Sigmoid colon (tissue), 7 donors: ENCODE measurements at places on chromosomes 6 and 20. TPM values are rescaled to one million over a fixed set of nuclear protein-coding genes. Genes with fewer than 3 reads are reported as not detected.

TGM2 gene
- total RNA-seq, result 101 TPM

CCN6 gene
- not detected for total RNA-seq

KIF6 gene
- 0.55 TPM for total RNA-seq

TLDC2 gene
- total RNA-seq, result 0.36 TPM

TTPAL gene
- 7.2 TPM for total RNA-seq

CST2 gene
- total RNA-seq, result not detected

TMC2 gene
- not detected for total RNA-seq

POU5F1 gene
- 0.16 TPM for total RNA-seq

DNA sequence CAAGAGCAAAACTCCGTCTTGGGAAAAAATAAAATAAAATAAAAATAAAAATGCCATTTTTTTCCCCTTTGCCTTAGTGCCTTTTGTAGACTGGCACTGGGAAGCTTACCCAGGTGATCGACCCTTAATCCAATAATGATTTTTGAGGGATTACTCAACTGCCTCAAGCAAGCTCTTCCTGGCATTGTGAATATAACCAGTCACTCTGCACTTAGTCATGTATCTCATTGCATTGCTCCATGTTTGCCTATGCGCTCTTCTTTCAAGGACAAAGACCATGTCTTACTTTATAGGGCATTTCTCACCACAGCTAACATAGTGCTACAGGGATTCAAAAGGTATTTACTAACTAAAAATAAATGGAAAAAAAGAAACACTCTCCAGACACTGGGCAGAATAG is 13.0 kb downstream of the GFOD1 start:
- H3K36me3 ChIP-seq, result no peaks in the 10 kb centered on the region
- H3K4me1 ChIP-seq, result peaks cover 7% of the 10 kb centered on the region
- no peak for DNase-seq
- H3K27ac ChIP-seq, result no peak overlapping the region
- H3K4me3 ChIP-seq, result no peak overlapping the region
- no peaks in the 10 kb centered on the region for H3K27me3 ChIP-seq

DNA sequence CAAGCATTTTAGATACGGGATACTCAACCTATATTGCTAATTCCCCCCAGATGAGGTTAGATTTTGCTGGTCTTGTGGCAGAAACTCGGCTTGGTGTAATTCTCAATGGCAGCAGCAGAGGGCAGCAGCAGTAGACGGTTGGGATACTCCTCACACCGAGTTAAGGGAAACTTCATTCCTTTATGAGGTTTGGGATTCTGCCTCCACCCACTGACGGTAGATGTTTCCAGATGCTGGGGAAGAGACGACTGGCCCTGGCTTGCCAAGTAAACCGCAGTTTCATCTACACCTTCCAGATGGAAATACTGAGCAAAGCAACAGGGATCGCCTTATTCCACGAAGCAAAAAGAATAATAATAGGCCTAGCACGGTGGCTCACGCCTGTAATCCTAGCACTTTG is 8.2 kb upstream of the TBC1D7 start:
- no peaks in the 10 kb centered on the region for H3K36me3 ChIP-seq
- H3K4me3 ChIP-seq, result no peak overlapping the region
- no peaks in the 10 kb centered on the region for H3K27me3 ChIP-seq
- no peaks in the 10 kb centered on the region for H3K4me1 ChIP-seq

DNA sequence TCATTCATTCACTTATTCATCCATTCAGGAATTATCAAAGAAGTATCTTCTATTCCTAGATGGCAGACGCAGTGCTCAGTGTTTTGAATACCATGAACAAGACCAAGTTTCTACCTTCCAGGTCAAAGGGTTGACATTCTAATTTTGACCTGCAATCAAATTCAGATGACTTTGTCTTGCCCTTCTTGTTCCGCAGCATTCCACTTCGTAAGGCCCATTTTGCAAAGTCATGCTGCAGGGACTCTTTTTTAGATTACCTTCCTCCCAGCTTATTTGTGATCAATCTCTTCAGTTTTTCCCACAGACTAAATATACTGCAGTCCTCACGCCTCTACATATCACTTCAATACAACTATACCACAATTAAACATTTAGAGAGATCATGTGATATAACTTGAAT is 7.1 kb upstream of the TAAR1 start:
- H3K27ac ChIP-seq, result no peak overlapping the region
- H3K4me3 ChIP-seq, result no peak overlapping the region

- DNase-seq, result no peak
- H3K27ac ChIP-seq, result no peak overlapping the region
- H3K4me1 ChIP-seq, result no peaks in the 10 kb centered on the region
- no peaks in the 10 kb centered on the region for H3K36me3 ChIP-seq
- H3K4me3 ChIP-seq, result no peak overlapping the region
- no peaks in the 10 kb centered on the region for H3K27me3 ChIP-seq
Measured at GRCh38 chr20:16712511-16712947, 17.3 kb upstream of the SNRPB2 start.

DNA sequence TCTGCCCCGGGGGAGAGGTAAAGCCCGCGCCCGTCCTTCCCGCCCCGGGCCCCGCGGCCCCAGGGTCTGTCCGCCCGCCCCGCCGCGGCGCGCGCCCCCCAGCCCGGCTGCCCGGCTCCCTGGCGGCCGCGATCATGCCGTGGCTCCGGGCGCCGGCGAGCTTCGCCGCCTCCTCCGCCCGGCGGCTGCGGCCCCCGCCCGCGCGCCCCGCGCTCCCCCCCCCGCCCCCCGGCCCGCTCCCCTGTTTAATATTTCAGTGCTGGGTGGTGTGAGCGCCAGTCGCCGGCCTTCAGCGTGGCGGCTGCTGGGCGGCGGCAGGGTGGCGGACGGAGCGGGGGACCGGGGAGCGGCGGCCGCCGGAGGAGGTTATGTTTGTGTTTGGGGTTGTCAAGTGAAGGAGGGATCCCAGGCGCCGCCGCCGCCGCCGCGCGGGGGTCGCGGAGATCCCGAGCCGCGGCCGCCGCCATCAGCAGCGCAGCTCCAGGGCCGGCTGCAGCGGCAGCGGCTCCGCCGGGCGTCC is at the start of gene HIVEP1:
HIVEP1 (plus strand) TSS at position 275 of the 520 bp plus-strand sequence. CDS start 3,317 bp downstream, outside the sequence.
- H3K4me3 ChIP-seq, result peak within 1 kb of the TSS; percentile 74
- peaks cover 7% of the 10 kb centered on the region for H3K36me3 ChIP-seq
- DNase-seq, result peak; percentile 71
- no peaks in the 10 kb centered on the region for H3K27me3 ChIP-seq

DNA sequence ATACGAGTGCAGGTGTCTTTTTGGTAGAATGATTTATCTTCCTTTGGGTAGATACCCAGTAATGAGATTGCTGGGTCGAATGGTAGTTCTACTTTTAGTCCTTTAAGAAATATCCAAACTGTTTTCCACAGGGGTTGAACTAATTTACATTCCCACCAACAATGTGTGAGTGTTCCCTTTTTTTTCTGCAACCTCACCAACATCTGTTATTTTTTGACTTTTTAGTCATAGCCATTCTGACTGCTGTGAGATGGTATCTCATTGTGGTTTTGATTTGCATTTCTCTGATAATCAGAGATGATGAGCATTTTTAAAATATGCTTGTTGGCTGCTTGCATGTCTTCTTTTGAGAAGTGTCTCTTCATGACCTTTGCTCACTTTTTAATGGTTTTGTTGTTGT is 1.9 kb upstream of the ZNF831 start:
- H3K4me3 ChIP-seq, result no peak overlapping the region
- H3K4me1 ChIP-seq, result no peaks in the 10 kb centered on the region
- DNase-seq, result no peak
- no peaks in the 10 kb centered on the region for H3K36me3 ChIP-seq
- H3K27me3 ChIP-seq, result no peaks in the 10 kb centered on the region

GRCh38 chr6:34243901-34244884 is 4.6 kb downstream of the SMIM29 start:
- peaks cover 4% of the 10 kb centered on the region for H3K36me3 ChIP-seq
- H3K27me3 ChIP-seq, result no peaks in the 10 kb centered on the region
- H3K4me3 ChIP-seq, result no peak overlapping the region
- H3K4me1 ChIP-seq, result no peaks in the 10 kb centered on the region
- peak overlapping the region; percentile 73 for H3K27ac ChIP-seq

DNA sequence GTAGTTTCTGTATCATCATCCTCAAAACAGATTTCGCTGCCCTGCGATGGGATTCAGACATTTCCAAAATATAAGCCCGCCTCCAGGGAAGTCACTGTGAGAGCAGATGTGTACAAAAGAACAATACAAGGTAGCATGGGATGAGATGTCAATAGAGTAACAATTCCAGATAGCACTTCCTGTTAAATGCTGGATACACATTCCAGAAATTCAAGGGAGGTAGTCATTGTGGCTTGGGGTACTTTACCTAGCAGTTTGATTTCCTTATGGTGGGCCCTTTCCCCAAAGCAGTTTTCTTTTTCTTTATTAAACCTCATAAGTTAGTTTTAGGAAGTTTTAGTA is 2.5 kb downstream of the RNF217 start:
- H3K4me1 ChIP-seq, result no peaks in the 10 kb centered on the region
- DNase-seq, result no peak
- no peaks in the 10 kb centered on the region for H3K27me3 ChIP-seq
- no peaks in the 10 kb centered on the region for H3K36me3 ChIP-seq

GRCh38 chr20:35370751-35371150 is 41.0 kb downstream of the UQCC1 start:
- peaks cover 16% of the 10 kb centered on the region for H3K4me1 ChIP-seq
- H3K27me3 ChIP-seq, result no peaks in the 10 kb centered on the region
- H3K36me3 ChIP-seq, result peaks cover 8% of the 10 kb centered on the region
- no peak overlapping the region for H3K4me3 ChIP-seq
- no peak overlapping the region for H3K27ac ChIP-seq

DNA sequence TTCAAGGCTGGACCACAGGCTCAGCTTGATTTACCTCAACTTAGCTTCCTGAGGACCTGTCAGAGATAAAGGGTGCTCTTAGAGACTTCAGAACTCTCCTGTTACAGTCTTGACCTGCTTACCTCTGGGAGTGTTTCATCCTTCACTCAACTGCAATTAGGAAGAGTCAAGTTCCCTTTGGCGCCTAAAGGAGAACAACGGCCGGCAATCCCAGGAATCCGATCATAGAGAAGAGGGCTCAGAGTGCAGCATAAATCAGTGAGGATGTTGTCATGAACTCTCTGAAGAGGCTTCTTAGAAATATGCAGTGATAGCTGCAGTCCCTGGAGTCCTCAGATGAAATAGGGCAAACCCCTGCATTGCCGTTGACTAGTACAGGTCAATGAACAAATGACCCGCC is 36.4 kb downstream of the LYRM2 start:
- H3K36me3 ChIP-seq, result no peaks in the 10 kb centered on the region
- no peak for DNase-seq

DNA sequence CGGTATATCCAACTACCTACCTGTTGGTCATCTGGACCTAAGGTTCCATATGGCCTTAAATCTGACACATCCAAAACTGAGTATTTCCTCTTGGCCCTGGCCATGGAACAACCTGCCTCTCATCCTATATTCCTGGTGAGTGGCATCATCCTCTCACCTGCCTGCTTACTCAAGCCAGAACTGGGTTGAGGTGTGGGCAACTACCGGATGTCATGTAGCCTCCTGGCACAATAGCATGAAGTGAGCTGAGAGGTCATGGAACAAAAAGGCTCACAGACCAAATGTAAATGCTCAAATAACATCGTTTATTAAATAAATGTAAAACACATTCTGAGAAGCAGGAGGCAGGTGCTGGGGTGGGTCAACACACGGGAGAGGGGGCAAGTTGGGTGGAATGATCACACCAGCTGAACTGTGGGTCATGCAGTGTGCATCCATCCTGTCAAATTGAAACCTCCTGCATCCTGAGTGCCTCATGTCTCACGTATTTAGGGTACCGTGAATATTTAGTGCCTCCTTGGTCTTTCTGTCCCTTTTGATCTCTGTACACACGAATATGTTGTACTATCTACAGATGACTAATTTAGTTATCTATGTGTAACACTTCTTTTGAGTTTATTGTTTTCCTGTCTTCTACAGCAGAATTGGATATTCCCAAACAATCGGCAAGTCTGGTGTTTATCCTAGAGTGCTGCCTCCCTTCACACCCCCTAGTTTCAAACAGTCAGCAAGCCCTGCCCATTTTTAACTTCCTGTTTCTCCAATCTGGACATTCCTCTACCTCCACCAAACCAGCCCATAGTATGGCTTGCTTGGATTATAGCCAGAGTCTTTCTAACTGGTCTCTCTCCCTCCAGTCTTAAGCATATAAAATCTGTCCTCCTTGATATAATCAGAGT is 7.9 kb upstream of the POU5F1 start:
- H3K4me3 ChIP-seq, result no peak overlapping the region
- DNase-seq, result no peak
- no peaks in the 10 kb centered on the region for H3K27me3 ChIP-seq
- H3K27ac ChIP-seq, result no peak overlapping the region

DNA sequence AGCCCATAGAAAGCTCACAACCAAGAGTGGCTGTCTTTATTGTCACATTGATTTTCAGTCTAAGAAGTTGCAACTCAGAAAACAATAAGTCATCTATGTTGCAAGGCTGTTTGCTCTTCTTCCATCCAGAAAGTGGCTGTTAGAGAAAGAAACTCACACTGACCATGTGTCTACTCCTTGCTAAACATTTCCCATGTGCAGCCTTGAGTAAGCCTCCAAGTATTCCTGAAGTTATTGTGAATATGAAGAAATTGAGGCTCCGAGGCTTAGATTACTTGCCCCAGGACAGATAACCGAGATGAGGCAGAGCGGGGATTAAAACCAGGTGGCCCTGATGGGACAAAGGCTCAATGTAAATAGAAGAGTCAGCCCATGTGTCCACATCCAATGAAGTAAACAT is 105.0 kb downstream of the SPTLC3 start:
- H3K27ac ChIP-seq, result no peak overlapping the region
- H3K27me3 ChIP-seq, result no peaks in the 10 kb centered on the region
- no peaks in the 10 kb centered on the region for H3K36me3 ChIP-seq
- no peak overlapping the region for H3K4me3 ChIP-seq
- no peaks in the 10 kb centered on the region for H3K4me1 ChIP-seq

GRCh38 chr6:112193535-112194051 is 60.8 kb downstream of the LAMA4 start:
- H3K27me3 ChIP-seq, result no peaks in the 10 kb centered on the region
- peaks cover 15% of the 10 kb centered on the region for H3K36me3 ChIP-seq
- DNase-seq, result no peak
- no peak overlapping the region for H3K4me3 ChIP-seq

GRCh38 chr6:165574220-165575157 is 88.6 kb downstream of the PDE10A start:
- H3K27me3 ChIP-seq, result no peaks in the 10 kb centered on the region
- H3K4me3 ChIP-seq, result no peak overlapping the region
- H3K36me3 ChIP-seq, result no peaks in the 10 kb centered on the region
- H3K4me1 ChIP-seq, result no peaks in the 10 kb centered on the region
